Kidney tubule cell (primary cell): ENCODE measurements at places on chromosomes 1 and 21.

- DNase-seq = no peak
Measured at GRCh38 chr1:228140724-228141225, 696 bp downstream of the GUK1 start.

DNA sequence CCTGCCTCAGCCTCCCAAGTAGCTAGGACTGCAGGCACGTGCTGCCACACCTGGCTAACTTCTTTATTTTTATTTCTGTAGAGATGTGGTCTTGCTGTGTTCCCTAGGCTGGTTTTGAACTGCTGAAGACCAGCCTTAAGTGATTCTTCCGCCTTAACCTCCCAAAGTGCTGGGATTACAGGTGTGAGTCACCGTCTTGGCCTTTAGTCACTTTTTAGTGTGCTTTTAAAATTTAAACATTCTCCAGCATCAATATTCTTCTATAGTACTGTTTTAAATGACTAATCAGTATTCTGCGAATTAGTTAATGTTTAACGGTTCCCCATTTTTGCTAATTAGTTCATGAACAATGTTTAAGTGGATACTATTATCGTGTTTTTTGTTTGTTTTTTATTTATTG is 60.6 kb downstream of the DYRK1A start:
- peak; percentile 51 for DNase-seq

DNA sequence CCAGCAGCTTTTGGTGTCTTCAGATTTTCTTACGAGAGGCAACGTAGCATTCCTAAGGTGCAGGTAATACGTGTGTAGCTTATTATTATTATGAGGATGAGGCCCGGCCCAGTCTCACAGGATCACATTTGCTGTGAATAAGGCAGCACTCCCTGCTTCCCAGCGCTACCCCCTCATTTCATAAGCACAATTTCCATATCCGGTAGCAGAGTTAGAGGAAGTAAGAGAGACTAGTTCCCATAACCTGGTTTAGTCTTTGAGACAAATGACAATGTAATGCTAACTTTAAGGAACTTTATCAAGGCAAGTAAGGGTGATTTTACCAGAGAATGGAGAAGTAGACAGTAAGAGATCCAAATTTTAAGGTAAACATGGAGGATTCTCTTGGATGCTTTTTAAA is 14.6 kb upstream of the LMO4 start:
- DNase-seq = no peak

DNA sequence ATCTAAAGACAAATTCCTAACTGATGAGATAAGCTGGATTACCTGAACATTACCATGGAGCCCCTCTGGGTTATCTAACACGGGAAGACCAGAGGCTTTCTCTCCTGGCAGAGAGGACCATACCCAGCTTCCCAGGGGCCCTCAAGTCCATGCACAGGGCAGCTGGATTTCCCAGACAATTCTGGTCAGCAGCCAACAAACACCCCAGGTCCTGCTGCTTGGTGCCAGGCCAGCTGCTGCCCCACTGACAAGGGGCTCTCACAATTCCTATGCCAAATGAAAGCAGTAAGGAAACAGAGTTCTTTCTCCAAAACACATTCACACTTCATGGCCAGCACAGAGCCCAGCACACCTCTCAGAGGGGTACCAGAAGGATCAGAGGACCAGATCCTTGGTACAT is 114.2 kb downstream of the HLCS start:
- DNase-seq = no peak

- DNase-seq = no peak
Measured at GRCh38 chr1:32984090-32984454, 19.5 kb upstream of the RNF19B start.

- no peak for DNase-seq
Measured at GRCh38 chr1:91940496-91940895, 8.7 kb upstream of the BRDT start.

DNA sequence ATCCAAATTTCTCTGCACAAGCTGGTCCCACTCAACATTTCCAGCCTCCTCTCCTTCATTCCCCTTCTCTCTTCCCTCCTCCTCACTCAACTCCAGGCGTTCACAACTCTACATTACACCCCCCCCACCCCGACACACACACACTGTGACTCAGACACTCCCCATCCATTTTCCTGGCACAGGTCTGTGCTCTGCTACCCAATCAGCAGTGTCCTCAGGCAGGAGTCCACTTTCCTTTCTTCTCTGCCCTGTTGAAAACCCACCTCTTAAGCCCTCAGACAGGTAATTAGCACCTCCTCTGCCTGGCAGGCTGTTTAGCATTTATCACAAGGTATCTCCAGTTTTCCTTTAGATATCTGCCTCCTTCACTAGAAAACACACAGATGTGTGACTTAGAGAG is 8.8 kb upstream of the LMX1A start:
- no peak for DNase-seq

DNA sequence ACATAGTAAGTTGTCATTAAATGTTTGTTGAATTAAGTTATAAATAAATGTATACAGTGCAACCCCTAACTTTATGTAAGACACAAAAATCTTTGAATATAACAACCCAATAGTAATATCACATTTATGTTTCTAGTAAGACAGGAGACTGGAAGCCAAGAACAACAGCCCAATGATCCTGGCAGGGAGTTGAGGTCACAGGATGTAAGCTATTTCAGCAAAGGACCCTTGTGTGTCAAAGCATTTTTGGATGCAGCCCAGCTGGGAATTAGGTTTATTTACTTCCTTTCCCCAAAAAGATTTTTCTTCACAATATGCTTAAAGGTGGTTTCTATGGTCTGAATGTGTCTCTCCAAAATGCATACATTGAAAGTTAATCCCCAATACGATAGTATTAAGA is 34.0 kb upstream of the ABCA4 start:
- no peak for DNase-seq

DNA sequence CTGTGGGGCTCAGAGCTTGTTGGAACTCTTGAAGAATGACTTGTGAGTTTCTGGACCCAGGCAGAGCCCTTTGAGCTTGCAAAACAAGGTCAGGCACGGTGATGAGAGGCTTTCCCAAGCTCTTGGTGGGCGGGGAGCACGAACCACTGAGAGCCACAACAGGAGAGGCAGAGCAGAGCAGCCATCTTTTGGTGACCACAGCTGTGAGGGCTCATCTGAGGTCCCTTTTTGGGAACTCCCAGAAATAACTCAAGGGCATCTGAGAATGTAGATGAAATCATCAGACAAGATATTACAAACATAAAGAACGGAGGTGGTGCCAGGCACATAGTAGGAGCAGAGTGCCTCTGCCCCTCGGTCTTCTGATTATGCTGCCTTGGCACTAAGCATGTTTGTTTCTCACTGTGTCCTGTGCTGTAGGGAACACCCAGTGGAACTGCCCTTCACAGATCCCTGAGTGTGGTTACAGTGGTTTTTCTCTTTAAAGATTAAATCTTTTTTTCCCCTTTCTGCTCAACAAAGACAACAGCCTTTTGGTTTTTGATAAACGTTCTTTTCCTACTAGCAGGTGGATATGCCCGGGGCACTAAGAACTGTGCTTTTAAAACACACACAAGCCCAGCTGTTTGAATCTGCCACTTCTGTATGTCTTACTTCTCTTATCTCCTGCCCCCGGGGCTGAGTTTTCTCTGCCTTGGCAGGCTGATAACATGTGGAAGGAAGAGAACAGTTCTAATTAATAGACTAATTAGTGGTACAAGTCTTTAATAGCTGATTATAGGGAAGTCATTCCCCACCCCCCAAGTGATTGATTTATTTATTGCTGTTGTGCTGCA is 37.7 kb downstream of the CD34 start:
- DNase-seq = no peak

DNA sequence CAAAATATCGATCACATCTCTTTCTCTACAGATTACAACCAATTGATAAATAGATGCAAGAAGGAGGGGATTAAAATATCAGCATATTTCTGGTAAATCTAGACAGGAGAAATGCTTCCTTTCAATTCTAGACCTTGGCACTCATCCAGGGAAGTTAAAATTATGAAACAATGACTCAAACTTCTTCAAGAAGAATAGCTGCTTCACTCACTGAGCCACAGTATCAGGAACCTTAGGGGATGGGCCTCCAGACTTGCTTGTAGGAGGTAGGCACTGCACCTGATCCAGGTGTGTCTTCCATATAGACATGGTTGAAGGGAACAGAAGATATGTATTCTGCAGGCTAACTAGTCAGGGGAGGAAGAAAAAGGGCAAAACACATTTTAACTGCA is 9.8 kb downstream of the SLAMF7 start:
- DNase-seq = peak; percentile 30

- DNase-seq = no peak
Measured at GRCh38 chr1:186189156-186189555, 185.9 kb downstream of the TPR start.

DNA sequence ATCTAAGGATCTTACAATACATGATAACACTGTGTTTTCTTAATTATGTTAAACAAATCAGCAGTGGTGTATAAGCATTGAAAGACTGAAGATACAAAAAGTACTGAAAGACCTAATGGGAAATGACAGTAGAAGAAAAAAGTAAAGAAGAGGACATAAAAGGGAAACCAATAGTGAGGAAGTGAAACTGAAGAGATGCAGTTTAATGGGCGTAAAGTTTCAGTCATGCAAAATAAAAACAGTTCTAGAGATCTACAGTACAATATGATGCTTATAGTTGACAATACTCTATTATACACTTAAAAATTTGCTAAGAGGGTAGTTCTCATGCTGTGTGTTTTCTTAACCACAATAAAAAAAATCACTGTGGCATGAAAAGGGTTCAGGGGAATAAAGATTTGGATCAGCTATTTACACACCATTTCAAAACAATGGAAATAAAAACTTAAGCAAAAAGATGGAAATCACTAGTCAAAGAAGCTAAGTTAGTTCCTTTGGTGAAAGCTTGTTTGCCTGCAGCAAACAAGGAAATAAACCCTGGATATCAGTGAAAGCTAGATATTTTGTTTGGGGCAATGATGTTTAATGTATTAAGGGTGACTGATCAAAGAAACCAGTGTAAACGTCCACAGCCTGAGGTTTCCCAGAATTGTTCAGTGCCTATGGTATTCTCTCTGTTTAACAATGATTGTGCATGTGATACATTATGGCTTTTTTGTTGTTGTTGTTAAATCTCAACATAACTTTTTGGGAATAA is 1160.8 kb upstream of the ADGRL2 start:
- no peak for DNase-seq

GRCh38 chr1:44576456-44577150 is 97.7 kb downstream of the TMEM53 start:
- no peak for DNase-seq

DNA sequence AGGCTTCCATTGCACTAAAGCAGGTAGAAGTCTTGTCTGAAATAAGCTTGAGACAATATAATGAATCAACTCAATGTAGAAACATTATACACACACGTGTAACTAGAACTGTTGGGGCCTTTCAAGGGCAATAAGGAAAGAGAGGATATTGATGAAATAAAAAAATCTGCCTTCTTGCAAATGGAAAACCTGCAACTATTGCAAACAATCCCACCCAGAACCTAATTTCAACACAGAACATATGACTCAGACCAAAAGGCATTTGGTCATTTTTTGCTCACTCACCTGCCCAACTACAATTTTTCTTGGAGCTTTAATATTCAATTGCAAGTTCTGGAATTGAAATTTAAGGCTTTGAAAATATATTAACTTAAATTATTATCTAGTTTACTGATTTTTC is 900.1 kb downstream of the TTLL7 start:
- no peak for DNase-seq

DNA sequence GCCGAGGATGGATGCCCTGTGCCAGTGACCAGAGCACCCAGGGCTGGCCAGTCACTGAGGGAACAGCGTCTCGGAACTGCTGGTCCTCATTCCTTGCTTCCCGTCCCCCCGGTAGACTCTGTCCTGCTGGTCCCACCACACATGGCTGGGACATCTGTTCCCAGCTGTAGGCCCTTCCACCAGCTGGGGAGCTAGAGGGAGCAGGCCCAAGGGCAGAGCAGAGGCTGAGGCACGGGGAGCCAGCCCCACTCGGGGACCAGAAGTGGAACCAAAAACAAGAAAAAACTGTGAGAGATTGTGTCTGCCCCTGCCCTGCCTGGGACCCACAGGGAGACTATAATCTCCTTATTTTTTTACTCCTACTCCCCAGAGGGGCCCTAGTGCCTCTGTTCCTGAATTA is 23.8 kb downstream of the ATP8B2 start:
- no peak for DNase-seq

DNA sequence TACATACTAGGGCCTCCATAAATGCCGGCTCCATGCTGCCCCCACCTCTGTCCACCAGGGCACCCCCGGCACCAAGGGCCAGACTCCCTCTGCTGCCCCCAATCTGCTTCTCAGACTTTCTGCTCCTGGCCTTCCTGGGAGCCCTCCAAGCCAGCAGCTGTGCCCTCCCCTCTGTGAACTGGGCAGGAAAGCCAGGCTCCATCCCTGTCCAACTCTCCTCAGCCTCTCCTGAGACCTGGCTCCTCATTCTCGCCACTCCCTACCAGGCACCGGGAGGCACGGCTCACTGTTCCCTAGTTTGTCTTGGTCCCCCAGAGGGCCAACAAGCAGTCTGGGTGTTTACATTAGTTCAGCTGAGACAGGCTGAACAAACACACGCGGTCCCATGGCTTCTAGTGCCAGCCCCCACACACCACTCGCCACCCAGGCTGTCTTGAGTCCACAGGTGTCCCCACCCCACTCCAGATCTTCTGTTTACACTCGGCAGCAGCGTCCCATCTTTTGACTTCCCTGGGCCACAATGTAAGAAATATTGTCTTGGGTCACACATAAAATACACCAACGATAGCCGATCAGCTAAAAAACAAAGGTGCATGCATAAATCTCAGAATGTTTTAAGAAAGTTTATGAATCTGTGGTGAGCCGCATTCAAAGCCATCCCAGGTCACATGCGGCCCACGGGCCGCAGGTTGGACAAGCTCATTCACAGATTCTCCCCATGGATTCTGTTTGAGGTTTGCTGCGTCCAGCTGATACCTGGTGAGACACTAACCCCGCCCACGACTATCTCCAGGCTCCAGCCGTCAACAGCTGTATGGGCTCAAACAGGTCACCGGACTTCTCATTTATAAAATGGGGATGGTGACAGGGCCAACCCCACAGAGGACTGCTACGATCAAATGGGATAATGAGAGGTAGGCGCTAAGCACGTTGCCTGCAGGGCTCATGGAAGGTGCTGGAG is 29.5 kb upstream of the ECE1 start:
- DNase-seq = no peak

DNA sequence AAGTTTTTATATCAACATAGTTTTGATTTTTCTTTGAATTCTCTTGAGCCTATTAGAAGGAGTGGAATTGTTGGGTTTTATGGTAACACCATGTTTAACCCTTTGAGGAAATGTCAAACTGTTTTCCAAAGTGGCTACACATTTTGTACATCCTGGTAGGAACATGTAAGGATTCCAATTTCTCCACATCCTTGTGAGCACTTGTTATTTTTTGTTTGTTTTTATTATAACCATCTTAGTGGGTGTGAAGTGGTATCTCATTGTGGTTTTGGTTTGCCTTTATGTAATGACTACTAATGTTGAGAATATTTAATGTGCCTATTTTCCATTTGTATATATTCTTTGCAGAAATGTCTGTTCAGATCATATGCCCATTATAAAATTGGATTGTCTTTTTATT is 120.5 kb downstream of the FGGY start:
- DNase-seq = no peak
